ENCODE measurements at places on chromosomes 4 and X. TPM values are rescaled to one million over a fixed set of nuclear protein-coding genes. Genes with fewer than 3 reads are reported as not detected.

GRCh38 chr4:76339364-76339763 is 32.8 kb downstream of the STBD1 start:
- DNase-seq, result no peak

The HDX gene
- 2.2 TPM for total RNA-seq

GRCh38 chr4:185341841-185342240 is 53.9 kb downstream of the LRP2BP start:
- no peak for DNase-seq

- DNase-seq, result no peak
These were observed 556 bp upstream of the SMARCA5 start for GRCh38 chr4:143512978-143513313.

DNA sequence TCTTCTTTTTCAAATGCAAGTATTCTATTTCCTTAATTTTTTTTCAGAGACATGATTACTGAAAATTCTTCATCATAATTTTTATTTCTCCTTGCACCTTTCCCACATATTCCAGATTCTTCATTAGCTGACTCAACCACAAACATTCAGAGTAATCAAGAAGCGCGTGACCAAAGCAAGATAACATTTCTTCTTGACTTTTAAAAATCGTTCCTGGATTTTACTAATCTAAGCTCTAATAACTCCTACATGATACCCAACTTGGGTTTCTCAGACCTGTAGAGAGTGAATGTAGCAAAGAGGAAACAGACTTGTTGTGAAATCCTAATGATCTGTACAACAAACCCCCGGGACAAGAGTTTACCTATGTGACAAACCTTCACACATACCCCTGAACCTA is 615.0 kb downstream of the TMA16 start:
- no peak for DNase-seq

DNA sequence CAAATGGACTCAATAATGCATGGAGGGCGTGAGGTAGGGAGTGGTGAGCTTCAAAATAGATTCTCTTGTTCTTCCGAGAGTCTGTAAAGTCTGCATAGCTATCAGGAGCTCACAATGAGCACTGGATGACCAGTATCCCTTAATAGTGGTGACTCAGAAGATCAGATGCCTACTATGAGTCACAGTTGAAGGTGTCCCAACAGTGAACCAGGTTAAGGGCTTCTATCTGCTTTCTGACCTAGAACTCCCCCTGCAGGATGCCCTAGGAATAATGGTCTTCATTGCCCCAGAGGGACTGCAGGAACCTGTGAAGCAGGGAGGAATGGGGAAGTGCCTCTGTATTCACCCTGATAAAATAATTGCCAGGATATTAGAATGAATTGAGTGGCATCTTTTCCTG is 22.1 kb downstream of the DGKK start:
- DNase-seq, result no peak

- no peak for DNase-seq
These were observed 23.1 kb upstream of the KLHL2 start for GRCh38 chr4:165184220-165184619.

DNA sequence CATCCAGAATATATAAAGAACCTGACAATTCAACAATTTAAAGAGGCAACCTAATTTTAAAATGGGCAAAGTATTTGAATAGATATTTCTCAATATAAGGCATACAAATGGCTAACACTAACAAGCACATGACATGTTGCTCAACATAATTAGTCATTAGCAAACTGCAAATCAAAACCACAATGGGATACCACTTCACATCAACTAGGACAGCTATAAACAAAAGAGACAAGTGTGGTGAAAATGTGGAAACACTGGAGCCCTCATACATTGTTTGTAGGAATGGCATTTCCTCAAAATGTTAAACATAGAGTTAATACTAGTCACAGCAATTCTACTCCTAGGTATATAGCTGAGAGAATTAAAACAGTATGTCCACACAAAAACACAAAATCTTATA is 96.7 kb downstream of the CORIN start:
- no peak for DNase-seq

DNA sequence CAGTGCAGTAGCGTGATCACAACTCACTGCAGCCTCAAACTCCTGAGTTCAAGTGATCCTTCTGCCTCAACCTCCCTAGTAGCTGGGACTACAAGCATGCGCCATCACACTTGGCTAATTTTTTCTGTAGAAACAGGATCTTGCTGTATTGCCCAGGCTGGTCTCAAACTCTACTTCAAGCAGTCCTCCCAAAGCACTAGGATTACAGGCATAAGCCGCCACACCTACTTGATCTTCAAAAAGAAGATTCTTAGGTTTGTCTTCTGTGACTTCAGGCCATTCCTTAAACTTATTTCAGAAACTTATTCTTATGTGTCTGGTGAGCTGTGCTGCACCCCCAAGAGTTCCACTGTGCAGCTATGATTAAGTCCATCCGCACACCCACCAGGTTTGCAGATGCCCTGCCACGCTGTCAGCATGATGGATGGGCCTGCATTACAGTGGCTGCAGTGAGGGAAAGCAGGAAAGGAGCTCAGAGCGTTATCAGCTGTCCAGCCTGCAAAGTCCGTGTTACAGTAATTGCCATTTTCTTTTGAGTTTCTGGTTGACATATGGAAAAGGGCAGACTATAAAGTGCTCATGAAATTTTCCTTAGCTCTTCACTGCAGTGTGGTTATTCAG is 146.6 kb downstream of the AASDH start:
- DNase-seq, result no peak

The CETN2 gene
- total RNA-seq, result 5.4 TPM

DNA sequence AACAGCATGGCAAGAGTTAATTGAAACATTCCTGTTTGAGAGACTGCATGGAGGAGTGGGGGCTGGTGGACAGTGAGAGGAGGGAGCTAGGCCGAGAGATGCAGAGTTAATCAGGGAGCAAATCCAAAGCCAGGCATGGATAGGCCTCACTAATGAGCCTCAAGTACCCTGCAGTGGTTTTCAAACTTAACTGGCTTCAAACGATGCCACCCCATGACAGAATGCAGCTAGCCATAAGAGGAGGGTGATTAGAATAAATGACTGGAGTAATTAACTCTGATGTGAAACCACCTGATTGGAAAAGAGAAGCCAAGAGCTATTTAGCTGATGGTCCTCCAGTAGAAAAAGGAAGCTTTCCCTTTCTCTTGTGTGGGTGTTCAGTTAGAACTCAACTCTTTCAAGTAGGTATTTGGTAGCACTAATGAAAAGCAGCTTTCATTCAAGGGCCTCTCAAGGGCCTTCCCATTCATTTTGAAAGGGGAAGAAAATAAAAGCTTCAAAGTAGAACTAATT is 215.4 kb upstream of the MAB21L2 start:
- DNase-seq, result no peak

DNA sequence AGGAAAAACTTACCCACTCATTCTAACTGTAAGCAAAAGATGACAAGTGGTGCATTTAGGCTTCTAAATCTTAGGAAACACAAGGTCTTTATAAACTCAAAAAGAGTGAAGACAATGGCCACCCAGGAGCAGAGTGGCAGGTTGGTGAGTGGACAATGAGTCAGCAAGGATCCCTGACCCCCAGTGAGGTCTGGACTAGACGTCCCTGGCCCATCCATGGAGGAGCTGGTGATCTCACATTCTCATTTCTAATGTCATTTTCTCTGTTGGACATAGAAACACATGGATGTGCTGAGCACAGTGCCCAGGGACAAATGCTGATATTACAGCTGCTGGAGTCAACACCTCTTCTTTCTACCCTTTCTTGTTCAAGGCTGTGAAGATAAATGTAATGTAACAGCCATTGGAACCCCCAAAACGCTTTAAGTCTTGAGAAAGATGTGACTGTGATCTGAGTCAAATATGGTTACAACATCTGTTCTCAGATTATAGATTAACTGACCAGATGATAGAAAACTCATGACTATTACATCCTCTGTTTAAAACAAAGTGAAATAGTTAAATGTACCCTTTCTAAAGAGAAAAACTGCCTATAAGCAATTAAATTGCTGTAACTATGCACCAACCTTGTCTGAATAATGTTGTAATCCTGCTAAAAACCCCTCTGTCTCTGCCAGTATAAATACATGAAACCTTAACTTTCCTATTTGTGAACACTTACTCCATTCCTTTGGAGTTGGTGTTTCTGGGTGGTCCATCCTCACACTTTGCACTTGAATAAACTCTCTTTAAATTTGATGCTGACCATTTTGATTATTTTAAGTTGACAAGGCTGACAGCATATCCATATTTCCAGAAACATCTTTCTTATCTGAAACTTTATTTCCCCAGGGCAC is 92.7 kb downstream of the USP46 start:
- DNase-seq, result no peak

- DNase-seq, result no peak
These were observed 48.9 kb downstream of the CHIC2 start for GRCh38 chr4:54015423-54016030.

DNA sequence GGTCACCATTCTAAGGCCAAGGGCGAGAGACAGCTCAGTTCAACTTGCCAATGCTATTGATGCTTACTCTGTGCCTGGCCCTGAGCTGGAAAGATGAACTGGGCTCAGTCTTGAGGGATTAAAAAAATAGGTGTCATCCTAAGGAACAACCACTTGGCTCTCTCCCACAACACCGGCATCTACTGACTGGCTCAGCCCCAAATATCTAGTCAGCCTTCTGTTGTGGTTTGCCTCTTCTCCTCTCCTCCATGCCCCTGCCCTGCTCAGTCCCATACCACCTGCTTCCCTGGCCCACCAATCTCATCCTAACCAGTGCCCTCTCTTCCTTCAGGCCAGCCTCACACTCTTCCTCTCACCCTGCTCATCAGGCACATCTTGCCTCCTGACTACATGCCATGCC is 29.6 kb downstream of the KDM5C start:
- no peak for DNase-seq

DNA sequence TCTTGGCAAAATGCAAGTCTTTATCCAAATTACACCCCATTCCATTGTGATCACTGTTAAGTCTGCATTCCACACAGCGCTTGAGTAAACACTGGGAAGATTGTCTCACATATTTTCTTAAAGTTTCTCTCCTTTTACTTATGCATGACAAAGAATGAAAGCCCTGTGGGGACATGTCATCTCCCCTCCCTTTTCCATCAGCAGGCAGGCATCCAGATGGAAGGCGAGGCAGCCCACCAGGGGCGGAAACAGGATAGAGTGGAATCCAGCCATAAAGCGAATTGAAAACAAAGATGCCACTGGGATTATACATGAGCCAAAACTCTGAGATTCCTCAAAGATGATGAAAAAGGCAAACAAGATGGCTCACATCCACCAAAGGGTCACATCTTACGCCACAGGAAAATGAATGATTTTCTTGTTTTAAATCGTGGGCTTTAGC is 78.2 kb downstream of the AFAP1 start:
- DNase-seq, result no peak

GRCh38 chr4:635851-636627 is 10.7 kb downstream of the PDE6B start:
- no peak for DNase-seq

The SMIM43 gene
- under 0.01 TPM for total RNA-seq

The GABRA4 gene
- not detected for total RNA-seq

The CYTL1 gene
- total RNA-seq, result 98.3 TPM

- no peak for DNase-seq
These were observed 120.7 kb downstream of the GLRA3 start for GRCh38 chr4:174708381-174708780.

The PLAC8 gene
- total RNA-seq, result 205 TPM

- DNase-seq, result no peak
These were observed 188.6 kb downstream of the PRDM5 start for GRCh38 chr4:120733968-120734367.

The BMP3 gene
- total RNA-seq, result not detected

The MAGEB18 gene
- not detected for total RNA-seq

- DNase-seq, result no peak
These were observed 1079.5 kb upstream of the INTU start for GRCh38 chr4:126553248-126553647.

The CPE gene
- under 0.01 TPM for total RNA-seq

DNA sequence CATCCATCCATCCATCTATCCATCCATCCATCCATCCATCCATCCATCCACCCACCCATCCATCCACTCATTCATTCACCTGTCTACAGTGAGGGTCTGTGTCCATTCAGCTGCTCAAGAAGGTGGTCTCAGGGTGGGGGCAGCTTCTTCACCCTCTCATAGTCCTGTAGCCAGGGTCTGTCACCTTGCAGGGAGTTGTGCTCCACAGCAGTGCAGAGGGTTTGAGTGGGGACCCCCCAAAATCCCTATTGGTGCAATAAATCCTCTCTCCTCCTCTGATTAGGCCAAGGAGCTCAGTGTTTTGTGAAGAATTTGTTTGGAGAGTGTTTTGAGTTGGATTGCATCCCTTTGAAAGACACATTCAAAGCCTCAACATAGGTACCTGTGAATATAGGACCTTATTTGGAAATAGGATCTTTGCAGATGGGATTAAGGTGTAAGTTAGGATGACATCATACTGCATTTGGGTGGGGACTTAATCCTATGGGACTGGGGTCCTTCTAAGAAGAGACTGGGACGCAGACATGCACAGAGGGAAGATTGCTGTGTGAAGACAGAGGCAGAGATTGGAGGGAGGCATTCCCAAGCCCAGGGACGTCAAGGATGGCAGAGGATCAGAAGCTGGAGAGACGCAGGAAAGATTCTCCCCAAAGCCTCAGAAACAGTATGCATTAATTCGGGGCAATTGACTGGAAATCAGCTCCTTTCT is 12.0 kb downstream of the P2RY8 start:
- DNase-seq, result no peak

The MAGEC2 gene
- not detected for total RNA-seq

The RASGEF1B gene
- 15.1 TPM for total RNA-seq

- DNase-seq, result no peak
These were observed 13.1 kb downstream of the ATP2B3 start for GRCh38 chrX:153530411-153531129.

The GAGE2A gene
- total RNA-seq, result not detected

GRCh38 chrX:110287605-110288004 is 30.3 kb downstream of the AMMECR1 start:
- DNase-seq, result no peak

- DNase-seq, result no peak
These were observed 53.8 kb upstream of the HGFAC start for GRCh38 chr4:3387943-3388361.

The SHROOM3 gene
- under 0.01 TPM for total RNA-seq

The TAF7L gene
- total RNA-seq, result under 0.01 TPM

DNA sequence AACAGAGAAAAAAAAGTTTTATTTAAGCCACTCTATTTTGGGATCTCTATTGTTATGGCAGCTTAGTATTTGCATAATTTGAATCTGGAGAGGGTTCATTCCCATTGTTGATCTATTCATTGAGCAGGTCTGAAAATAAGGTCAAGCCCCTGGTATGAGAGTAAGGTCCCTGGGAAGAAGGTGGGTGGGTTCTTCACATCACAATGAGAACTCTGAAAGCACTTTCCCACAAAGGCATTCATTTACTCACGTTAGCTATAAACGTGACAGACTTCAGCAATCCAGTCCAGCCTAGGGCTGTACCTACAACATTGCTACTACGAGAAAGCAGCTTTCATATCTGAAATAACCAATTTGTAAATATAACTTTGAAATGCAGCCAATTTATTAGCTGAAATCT is 126.2 kb downstream of the CORIN start:
- no peak for DNase-seq

DNA sequence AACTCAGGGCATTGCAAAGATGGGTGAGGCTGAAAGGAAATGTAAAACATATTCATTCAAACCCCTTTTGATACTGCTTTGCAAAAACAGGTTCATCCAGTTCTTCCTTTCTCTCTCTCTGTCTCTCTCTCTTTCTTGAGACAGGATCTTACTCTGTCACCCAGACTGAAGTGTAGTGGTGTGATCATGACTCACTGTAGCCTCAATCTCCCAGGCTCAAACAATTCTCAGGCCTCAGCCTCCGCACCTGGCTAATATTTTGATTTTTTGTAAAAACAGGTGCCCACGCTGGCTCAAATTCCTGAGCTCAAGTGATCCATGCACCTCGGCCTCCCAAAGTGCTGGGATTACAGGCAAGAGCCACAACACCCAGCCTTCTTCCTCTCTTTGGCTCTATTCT is 15.6 kb upstream of the DCHS2 start:
- DNase-seq, result no peak

The CSN1S1 gene
- not detected for total RNA-seq

Data from hematopoietic multipotent progenitor cell (in vitro differentiated cells).